ENCODE measurements at places on chromosomes 2 and 18.

DNA sequence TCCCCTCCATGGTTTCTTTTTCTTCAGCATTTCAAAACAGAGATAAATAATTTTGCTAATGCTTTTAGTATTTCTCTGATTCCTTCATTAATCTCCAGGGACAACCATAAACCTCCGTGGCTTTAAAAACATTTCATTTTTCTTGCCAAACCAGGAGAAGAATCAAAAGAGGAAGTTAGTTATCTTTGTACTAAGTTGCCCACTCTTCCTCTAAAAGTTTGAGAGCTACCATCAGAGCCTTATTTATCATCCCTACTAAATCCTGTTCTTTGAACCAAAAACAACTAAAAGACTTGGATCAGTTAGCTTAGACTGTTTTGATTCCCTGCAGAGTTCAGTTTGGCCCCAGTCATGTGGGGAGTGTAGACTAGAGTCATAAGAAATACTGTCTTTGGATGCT is 208.4 kb downstream of the SETBP1 start:
- DNase-seq: no peak

- no peak for DNase-seq
Measured at GRCh38 chr2:221549143-221549542, 23.0 kb downstream of the EPHA4 start.

- no peak for DNase-seq
Measured at GRCh38 chr2:27573452-27573851, 9.4 kb upstream of the ZNF512 start.

GRCh38 chr2:237205561-237205971 is 119.9 kb downstream of the COPS8 start:
- no peak for DNase-seq

GRCh38 chr18:21257386-21257785 is 15.4 kb downstream of the GREB1L start:
- no peak for DNase-seq

DNA sequence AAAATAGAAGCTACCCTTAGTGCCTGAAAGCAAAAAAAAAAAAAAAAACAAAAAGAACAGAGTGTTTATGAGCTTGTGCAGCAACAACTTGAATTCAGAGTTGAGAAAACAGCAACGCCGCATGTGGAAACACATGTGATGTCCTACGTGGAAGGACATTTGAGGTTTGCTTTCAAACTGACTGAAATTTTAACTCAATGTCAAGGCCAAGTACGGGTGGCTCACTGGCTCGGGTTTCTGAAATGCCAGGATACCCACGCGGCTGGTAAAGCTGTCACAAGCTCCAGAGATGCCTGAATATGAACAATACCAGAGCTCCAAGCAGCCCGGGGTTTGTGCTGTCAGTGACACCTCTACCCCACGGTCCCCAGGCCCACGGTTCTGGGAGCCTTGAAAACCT is 72.2 kb upstream of the THOC1 start:
- DNase-seq: no peak

- no peak for DNase-seq
Measured at GRCh38 chr18:53943326-53943860, 281.1 kb downstream of the MBD2 start.

DNA sequence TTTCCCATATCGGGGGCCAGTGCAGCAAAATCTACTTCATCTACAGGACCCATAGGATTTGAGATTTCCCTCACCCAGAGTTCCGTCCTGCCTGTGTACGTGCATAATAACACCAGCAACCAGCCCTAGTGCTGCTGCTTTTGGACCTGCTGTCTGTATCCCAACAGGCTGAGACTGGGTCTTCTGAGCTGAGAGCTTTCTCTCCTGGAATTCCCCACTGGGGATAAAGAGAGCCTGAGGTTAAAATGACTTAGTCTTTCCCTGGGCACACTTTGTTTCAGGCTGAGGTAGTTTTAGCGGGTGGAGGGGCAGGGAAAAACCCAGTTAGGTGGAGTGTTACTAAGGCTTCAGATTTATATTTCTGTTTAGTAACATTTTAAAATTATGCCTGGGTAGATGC is 62.5 kb downstream of the SERTAD2 start:
- no peak for DNase-seq

DNA sequence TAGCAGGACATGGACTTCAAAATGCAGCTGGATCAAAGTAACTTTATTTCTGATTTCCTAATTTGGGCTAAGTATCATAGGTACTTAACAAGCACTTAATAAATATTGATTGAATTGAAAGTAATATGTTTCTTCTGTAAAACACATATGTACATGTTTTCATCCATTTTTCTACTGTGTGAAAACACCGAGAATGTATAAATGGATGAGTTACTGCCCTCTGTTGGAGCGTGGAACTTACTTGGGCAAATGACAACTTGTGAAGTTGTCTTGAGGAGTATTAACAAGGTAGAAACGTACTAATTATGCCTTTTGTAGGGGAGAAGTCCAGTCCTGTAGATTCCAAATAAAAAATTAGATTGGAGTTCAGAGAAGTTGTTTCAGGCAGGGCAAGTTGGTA is 87.2 kb downstream of the PHLPP1 start:
- no peak for DNase-seq

DNA sequence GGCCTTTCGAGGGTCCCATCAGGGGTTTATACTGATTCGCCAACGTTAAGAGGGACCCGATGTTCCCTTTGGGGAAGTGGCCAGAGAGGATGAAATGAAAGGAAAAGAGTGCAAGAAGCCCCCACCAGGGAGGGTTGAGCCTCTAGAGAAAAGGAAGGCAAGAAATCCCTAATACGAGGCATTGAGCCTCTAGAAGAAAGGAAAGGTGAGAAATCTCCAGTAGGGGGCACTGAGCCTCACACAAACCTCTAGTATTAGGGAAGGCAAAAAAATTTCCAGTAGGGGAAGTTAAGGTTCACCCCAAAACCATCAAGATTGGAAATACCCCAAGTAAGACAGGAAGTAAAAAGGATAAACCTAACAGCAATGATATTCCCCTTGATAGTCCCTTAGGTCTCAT is 9.8 kb upstream of the SAP130 start:
- DNase-seq: no peak

DNA sequence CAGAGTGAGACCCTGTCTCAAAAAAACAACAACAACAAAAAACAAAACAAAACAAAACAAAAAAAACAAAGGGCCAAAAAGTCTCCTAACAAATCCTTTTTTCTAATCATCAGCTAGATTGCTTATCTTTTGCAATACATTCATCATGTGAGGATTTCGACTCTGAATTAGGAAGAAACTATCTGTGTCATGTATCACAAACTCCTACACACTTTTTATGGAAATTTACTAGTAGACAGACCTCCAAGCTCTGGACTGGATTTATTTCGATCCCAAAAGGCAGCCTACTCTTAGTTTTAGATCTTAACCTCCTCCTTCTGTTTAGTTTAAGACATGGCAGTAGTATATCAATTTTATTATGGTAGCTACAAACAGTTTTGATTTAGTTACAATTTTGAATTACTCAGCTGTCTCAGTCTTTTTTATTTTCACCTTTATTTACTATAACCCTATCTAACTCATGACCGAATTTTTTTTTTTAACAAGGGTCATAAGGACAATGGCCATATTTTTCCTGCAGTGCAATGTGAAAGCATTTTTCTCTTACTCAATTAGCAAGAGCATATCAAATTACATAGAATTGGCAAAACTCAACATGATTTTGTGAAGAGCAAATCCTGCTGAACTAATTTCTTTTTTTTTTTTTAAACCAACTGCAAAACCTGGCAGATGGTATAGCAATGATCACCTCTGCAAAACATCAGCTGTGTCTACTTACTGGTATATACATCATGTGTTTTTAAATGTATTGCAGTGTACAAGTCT is 10.7 kb upstream of the CCDC88A start:
- peak; percentile 49 for DNase-seq

GRCh38 chr2:51079945-51080344 is 48.0 kb upstream of the NRXN1 start:
- DNase-seq: no peak

- DNase-seq: no peak
Measured at GRCh38 chr2:96072746-96073145, 38.0 kb upstream of the GPAT2 start.

GRCh38 chr18:58228762-58229161 is 184.7 kb downstream of the NEDD4L start:
- no peak for DNase-seq

- DNase-seq: no peak
Measured at GRCh38 chr18:41226186-41226585, 728.8 kb upstream of the PIK3C3 start.

GRCh38 chr18:26549263-26550094 is 1.1 kb upstream of the KCTD1 start:
- DNase-seq: no peak

GRCh38 chr2:169761970-169762292 is 28.3 kb downstream of the KLHL23 start:
- no peak for DNase-seq

DNA sequence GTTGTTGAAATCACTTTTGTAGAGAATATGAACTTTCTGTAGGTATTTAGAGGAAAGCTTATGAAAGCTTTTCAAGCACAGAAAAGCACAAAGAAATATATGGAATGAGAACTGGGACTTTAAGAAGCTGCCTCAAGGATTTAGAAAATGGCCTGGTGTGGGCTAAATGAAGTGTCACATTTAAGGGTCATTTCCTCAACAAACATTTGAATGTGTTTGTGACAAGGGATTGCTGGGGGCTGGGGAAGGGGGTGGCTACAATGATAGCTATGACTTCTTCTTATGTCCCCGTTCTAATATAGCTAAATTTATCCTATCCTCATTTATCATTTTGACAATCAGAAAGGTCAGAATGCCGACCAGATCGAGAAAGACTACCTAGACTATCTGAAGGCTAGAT is 69.2 kb downstream of the DLGAP1 start:
- no peak for DNase-seq

DNA sequence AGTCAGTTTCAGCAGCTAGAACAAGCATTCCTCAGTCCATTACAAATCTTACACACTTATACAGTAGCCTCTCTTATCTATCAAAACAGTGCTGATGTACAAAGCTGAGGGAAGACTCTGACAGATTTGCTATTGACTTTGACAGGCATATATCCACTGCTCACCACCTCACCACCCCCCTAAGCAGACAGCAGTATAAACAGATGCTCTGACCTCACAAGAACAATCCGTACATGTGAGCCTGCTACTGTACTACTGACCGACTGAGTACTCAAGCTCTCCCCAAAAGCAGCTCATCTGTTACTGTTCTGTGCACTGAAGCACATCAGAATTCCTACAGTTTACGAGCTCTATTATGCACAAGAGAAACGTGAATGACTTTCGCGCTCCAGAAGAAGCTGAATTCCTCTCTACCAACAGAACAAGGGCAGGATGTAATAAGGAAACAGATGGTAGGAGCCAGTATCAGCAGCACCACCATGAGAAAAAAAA is 95.6 kb upstream of the PDE1A start:
- DNase-seq: peak; percentile 92

GRCh38 chr2:1731963-1732768 is 12.1 kb downstream of the PXDN start:
- no peak for DNase-seq

DNA sequence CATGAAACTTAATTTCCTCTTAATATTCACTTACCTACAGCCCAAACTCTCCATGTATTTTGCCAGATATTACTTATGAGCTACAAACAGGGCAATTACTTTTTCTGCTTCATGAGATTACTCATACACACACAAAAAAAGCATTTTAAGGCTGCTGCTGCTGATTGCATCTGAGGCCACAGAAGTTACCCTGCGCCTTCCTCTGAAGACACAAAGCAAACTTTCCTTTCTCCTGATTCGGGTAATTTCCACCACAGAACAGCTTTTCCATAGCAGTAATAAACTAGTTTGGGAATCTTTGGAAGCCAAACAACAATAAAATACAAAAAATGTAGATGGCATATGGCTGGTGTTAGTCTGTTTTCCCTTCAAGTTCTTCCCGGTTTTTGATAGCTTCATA is 6.2 kb downstream of the TTC32 start:
- no peak for DNase-seq

GRCh38 chr2:117815946-117816345 is 1.5 kb downstream of the DDX18 start:
- no peak for DNase-seq

GRCh38 chr2:88236666-88237065 is 66.5 kb downstream of the THNSL2 start:
- no peak for DNase-seq

DNA sequence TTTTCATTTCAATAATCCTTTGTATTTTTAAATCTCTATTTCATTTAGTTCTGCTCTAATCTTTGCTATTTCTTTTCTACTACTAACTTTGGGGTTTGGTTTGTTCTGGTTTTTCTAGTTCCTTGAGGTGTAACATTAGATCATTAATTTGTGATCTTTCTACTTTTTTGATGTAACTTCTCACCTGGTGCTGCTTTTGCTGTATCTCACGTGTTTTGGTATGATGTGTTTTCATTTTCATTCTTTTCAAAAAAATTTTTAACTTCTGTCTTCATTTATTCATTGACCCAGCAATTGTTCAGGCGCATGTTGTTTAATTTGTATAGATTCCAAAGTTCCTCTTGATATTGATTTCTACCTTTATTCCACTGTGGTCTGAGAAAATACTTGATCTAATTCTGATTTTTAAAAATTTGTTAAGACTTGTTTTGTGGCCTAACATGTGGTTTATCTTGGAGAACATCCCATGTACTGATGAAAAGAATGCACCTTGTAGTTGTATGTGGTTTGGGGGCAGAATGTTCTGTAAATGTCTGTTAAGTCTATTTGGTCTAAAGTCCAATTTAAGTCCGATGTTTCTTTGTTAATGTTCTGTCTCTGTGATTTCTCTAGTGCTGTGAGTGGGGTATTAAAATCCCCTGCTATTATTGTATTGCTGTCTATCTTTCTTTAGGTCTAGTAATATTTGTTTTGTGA is 17.3 kb upstream of the MALT1 start:
- no peak for DNase-seq

GRCh38 chr2:134452042-134452733 is 198.3 kb downstream of the MGAT5 start:
- no peak for DNase-seq

- no peak for DNase-seq
Measured at GRCh38 chr18:13735681-13736080, 9.2 kb downstream of the RNMT start.

DNA sequence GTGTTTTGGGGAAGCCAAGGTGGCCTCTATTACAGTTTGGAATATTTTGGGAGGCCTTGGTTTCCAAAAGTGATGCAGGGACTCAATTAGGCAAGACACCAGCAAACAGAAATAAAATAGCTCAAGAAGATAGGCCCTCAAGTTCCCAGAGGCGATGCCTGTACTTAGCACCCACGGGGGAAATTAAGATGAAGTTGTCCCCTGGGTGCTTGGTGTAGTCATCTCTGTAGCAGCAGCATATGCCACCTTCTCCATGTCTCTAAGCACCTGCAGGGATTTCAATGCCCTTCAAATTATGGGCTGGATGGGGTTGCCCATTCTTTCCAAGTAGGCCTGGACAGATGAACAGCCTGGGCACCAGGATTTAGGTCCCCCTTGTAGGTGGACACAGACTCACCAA is 185.0 kb downstream of the CTIF start:
- no peak for DNase-seq
